ENCODE measurements at places on chromosomes 1 and 21. TPM values are rescaled to one million over a fixed set of nuclear protein-coding genes. Genes with fewer than 3 reads are reported as not detected.

OR2T29 gene
- not detected for total RNA-seq

AVPR1B gene
- total RNA-seq: not detected

CBR3 gene
- 26.3 TPM for total RNA-seq

LCE1E gene
- total RNA-seq: not detected

KLHDC7A gene
- total RNA-seq: not detected

HSF2BP gene
- total RNA-seq: 1.6 TPM

VWA5B1 gene
- total RNA-seq: not detected

LCE3D gene
- total RNA-seq: not detected

SPAG17 gene
- total RNA-seq: not detected

HAO2 gene
- not detected for total RNA-seq

E2F2 gene
- total RNA-seq: 0.17 TPM

DHRS3 gene
- total RNA-seq: 52.5 TPM

FMN2 gene
- 13.8 TPM for total RNA-seq

CPTP gene
- 22.3 TPM for total RNA-seq

WNT2B gene
- total RNA-seq: 3.2 TPM

DMRTB1 gene
- total RNA-seq: not detected

KCNH1 gene
- total RNA-seq: 0.15 TPM

NUAK2 gene
- 2.8 TPM for total RNA-seq

TRIM46 gene
- 6.0 TPM for total RNA-seq

NES gene
- 110 TPM for total RNA-seq

CYP4Z1 gene
- not detected for total RNA-seq

KRTAP12-4 gene
- not detected for total RNA-seq

CHIT1 gene
- not detected for total RNA-seq

CD247 gene
- not detected for total RNA-seq

HMCN1 gene
- total RNA-seq: 7.4 TPM

AADACL4 gene
- not detected for total RNA-seq

LRRC38 gene
- not detected for total RNA-seq

PTGFR gene
- total RNA-seq: 68.3 TPM

WNT3A gene
- total RNA-seq: not detected

HES3 gene
- total RNA-seq: not detected

SPRR2A gene
- total RNA-seq: not detected

GNAT2 gene
- total RNA-seq: 0.17 TPM

INSRR gene
- not detected for total RNA-seq

SAMD11 gene
- total RNA-seq: 11.1 TPM

P3H1 gene
- 141 TPM for total RNA-seq

NPR1 gene
- 0.58 TPM for total RNA-seq

PYHIN1 gene
- total RNA-seq: not detected

PAQR6 gene
- total RNA-seq: 0.66 TPM
